NCI-H146 (cell line): ENCODE measurements at places on chromosomes 4 and X.

DNA sequence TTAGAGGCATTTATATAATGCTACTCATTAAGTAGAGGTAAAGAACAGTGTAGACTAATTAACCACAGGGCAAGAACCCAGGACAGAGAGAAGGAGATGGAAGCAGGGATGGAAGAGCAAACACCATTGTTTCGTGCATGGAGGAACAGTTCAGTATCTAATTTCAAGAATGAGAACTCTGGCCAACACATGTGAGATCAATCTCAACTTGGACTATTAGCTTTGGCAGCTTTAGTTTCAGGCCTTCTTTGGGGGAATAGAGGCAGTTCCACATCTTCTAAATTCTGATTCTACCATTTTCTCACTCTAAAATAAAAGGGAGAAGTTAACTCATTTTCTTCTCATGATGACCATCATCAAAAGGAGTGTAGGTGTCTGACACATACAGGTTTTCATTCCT, 207.0 kb downstream of the LDB2 start:
- DNase-seq = no peak

DNA sequence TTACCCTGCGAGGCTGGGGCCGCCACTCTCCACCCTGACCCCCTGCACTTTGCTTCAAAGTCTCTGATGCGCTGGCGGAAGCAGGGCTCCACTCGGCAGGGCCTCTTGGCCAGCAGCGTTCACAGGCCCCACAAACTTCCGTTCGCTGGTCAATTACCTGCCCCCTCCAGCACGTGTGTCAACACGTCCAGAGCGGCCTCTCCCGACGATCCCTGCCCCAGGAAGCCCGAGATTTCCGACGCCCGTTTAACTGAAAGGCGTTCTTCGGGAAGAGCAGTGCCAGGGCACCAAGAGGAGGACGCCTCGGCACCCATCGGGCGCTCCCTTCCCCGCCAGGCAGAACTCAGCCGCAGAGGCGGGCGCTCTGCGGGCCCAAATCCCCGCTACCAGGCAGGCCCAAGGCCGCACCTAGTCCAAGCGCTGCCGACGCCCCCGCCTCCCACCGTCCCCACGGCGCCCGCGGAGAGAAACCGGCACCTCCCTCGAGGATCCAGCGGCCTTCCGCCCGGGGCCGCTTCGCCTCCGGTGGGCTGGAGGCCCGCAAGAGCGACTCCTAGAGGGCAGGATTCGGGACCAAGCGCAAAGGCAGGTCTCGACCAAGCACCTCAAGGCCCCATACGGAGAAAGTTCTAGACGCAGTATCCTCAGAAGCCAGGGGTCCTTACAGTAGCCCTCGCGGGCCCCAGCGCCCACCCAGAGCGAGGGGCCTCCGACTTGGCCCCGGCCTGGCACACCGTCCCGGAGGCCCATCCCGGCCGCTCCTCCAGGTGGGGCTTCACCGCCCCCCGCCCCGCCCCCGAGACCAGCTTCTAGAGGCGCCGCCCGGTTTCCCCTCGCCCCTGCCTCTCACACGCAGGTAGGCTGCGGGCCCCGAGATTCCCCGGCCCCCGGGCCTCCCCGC, 586 bp downstream of the BCAP31 start:
- DNase-seq = peak; percentile 70

DNA sequence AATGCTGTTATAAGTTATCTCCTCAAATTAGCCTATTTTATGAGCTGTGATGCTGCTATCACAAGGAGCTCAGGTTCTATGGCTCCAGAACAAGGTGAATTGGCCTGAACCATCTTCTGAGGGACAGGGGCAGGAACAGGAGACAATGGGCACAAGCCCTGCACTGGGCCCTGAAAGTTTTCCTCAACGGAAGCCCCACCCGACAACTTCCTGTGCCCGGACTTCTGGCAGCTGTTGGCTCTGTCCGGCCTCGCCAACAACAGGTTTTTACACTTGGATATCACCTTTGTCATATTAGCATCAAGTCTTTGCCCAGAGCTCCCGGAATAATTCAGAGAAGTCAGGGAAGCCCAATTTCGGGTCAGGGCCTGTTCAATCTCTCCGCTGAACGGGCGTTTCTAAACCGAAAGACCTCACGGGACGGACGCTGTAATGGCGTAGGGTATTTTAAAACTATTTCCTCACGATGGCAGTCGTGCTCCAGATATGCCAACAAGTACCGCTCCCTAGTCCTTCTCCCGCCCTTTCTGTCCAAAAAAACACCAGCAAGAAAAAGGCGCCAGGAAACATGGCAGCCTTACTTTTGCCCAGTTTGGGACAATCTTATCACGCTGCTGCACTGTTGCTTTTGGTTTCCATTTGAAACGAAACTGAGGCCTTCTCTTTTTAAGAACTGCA, 201.0 kb upstream of the STK26 start:
- no peak for DNase-seq

DNA sequence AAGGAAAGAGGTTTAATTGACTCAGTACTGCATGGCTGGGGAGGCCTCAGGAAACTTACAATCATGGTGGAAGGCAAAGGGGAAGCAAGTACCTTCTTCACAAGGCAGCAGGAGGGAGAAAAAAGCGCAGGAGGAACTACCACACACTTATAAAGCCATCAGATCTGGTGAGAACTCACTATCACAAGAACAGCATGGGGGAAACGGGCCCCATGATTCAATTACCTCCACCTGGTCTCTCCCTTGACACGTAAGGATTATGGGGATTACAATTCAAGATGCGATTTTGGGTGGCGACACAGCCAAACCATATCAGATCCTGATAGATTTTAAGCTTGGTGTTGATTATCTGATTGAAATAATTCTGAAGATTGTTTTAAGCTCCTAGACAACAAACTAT, 218.7 kb downstream of the CBR4 start:
- DNase-seq = no peak

- no peak for DNase-seq
Observed at GRCh38 chr4:97374526-97374925, 768.8 kb downstream of the STPG2 start.

- DNase-seq = no peak
Observed at GRCh38 chr4:121555315-121556107, 141.3 kb downstream of the ANXA5 start.

DNA sequence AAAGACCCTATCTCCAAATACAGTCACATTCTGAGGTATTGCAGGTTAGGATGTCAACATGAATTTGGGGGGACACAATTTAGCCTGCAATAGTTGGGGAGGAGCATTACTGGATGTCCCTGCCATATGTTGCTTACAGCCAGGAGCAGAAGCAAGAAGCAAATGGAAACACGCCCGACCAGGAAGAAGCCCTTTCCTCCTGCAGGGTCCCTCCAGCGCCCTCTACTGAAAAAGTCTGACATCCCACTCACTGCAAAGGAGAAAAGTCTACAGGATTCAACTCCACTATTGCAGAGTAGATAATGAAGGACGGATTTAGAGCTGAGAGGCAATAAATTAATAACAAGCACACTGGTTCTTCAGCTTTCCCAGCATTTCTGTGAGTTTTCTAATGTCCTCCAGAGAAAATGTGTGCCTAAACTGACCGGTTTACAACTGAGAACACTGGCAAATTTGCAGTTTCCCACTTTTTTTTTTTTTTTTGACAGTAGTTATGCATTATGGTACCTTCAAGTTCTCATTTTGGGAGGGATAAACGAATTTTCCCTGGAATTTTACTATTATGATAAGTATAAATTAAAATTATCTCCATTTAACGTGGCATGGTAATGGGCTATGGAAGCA, 31.7 kb downstream of the COQ2 start:
- peak; percentile 40 for DNase-seq

GRCh38 chr4:48078862-48079655, 55.0 kb downstream of the TXK start:
- DNase-seq = no peak

GRCh38 chrX:104173841-104174240, 7.6 kb downstream of the FAM199X start:
- no peak for DNase-seq

GRCh38 chr4:184808713-184809050, 17.1 kb downstream of the ACSL1 start:
- no peak for DNase-seq

DNA sequence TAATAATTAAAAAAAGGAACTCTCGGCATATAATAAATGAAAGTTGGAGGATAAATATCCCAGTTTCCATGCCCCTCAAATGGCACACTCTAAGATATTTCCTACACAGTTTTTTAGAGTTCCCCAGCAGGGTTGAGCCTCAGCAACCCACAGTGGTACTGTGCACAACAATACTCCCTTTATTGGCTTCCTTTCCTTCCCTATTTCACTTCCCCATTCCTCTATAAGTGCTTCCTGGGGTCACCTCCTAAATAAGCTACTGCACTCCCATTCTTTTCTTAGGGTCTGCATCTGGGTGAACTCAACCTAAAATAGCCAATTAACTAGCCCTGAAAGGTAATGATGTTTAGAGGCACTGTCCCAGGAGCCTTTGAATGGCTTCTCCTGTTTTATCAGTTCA, 76.4 kb upstream of the NHS start:
- DNase-seq = no peak

DNA sequence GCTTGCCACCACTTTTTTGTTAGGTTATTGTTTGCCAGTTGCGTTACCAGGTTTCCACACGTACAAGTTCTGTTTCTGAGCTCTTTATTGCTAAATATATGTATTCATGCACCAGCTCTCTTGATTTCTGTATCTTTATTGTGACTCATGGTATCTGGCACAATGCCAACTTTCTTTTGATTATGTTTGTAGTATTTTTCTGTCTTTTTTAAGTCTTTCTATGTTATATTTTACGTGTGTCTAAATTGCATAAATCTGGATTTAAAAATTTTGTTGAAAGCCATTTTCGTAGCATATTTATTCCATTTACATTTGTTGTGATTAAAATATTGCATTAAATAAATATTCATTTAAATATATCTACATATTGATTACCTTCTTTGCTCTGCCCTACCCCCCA, 73.8 kb downstream of the KDM6A start:
- no peak for DNase-seq
